ENCODE measurements at places on chromosomes 11 and 22.

GRCh38 chr11:31645747-31646146 lies 136.2 kb downstream of the ELP4 start:
- peak; percentile 93 for DNase-seq

GRCh38 chr22:23591846-23592245 lies 11.8 kb upstream of the IGLL1 start:
- DNase-seq: no peak

DNA sequence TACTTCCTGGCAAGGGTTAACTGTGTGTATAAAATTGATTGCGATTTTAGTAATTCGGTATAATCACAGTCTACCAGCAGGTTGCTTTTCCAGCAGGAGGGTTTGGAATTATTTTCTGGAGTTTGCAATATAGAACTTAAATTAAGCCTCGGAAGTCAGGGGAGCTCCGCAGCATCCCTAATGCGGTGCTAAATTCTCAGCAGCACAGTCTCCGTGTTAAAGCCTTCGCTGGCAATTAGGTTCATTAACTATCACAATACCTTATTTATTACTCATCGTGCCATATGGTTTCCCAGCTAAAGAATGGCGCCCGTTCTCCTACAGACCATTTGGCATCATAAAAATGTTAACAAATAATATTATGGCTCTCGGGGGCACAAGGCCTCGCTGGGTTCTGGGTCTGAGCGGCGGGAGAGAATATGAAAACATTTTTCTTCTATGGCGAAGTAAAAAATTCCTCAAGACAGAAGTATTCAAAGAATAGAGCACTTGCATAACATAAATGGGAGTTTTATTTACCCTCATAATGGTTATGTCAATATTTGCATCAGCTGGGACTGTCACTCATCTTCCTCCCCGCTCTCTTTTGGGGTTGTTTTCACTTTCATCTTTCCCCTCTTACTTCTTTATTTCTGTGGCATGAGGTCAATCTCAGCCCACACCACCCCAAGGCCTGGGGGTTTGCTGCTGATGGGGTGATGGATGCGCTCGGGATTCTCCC lies 28.1 kb upstream of the ZBTB16 start:
- DNase-seq: no peak

DNA sequence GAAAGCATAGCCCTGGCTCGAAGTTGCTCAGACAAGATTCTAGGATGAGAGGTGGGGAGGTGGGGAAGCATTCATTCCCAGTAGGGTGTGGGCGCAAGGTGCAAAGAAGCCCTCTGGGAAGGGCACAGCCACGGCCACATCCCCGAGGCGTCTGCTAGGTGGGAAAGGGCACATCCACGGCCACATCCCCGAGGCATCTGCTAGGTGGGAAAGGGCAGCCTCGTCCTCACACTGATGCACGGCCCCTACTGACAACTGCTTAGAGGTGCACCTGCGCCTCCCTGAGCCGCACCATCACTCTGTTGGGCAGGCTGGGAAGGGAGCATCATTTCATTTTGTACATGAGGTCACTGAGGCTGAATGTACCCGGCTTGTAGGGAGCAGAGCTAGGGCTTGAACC lies 94.6 kb upstream of the PITPNB start:
- DNase-seq: no peak

DNA sequence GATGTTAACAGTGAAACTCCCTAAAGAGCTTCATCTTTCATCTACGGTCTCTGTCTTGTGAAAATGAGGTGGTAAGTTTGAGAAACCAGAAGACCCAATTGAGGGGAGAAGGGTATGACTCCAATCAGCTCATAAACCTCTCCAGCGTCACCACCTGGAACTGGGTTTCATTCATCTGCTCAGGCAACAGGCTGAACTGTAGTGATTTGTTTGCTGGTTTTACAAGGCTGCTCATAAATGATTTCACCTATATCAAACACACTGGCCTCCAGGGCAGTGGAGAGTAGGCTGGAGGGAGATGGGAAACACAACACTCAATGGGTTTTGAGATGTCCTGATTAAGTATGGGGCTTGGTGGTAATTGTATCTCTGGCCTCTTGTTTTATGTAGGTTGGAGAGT lies 79.0 kb downstream of the EFCAB6 start:
- no peak for DNase-seq

DNA sequence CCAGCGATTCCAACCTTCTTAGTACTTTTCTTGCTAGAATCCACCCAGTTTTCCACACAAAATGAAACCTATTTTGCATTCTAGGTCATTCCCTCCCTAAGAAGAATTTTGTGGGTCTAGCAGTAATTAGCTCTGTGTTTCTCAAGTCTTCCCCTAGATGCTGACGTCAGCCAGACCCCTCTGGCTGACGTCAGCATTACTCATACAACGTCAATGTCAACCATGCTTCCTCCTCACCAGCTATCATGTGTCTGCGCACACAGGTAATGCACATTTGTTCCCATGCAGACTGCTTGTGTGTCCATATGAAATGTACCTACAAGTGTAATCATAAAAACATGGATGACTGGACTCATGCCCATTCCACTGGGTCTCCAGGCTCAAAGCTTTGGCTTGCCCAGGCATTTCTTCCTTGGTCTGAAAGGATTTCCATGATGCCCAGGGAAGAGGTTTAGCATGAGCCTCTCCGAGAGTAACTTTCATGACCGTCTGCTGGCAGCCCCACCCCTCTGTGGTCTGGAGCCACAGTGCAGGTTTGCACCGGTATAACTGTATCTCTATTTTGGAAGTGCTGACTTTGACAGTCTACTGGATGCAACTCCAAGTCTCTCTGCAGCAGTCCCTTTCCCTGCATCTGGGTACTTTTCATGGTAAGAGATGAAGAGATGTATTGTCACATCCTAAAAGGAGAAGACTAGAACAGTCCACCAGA lies 58.6 kb downstream of the DSCAML1 start:
- no peak for DNase-seq

- DNase-seq: peak; percentile 1
These were observed 59.1 kb upstream of the SLC22A12 start for GRCh38 chr11:64531906-64532312.

DNA sequence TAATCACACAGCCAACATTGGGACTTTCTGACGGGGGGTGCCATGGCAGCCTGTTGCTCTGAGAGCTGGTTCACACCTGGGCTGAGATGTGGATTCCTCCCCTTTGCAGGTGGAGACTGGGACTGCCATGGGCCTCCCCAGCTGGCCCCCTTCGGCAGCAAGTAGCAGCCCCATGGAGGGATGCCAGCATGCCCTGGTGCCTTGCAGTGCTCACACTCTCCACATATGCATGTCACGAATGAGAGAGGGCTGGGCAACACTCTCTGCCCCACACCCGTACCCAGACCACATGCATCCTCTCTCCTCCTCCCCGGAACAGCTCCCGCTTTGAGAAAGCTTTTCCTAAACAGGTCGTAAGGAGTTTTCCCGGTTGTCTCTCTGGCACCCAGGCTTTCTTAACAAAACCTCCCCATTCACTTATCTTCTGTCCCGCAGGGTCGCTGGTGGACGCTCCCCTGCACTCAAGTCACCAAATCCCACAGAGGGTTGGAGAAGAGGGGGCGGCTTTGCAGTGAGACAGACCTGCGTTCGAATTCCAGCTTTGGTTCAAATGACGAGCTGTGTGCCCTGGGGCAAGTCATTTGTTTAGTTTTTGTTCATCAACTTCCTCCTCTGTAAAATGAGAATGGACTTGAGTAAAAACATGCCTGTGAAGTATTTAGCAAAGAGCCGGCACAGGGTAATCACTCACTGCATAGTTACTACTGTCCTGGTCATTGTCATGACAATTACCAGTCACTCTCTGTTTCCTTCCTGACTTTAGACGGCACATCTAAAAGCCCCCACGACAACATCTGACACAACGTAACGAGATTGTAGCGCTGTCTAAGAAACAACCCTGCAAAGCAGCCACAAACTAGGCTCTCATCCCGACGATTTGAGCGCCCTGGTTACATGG lies 231.3 kb upstream of the B3GAT1 start:
- DNase-seq: no peak

- DNase-seq: peak; percentile 65
These were observed 32.7 kb upstream of the CCDC34 start for GRCh38 chr11:27395556-27396258.

- DNase-seq: no peak
These were observed 6.5 kb downstream of the ALX4 start for GRCh38 chr11:44303401-44303938.

DNA sequence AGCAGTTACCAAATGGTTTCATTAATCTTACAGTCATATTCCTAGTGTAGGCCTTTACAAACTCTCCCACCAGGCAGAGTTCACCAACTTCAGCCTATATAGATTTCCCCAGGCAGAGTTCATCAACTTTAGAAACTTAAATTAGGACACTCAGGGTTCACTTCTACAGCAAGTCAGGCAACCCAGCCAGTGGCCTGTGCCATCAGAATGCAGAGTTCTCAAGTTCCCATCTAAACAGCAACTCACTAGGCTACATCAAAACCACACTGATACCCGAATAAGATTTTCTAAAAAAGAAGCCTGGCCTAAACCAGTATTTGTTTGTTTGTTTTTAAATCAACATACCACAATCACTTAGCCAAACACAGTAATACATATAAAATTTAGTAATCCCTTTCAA lies 33.7 kb downstream of the PICALM start:
- DNase-seq: no peak

GRCh38 chr11:32002311-32002710 lies 88.6 kb upstream of the RCN1 start:
- DNase-seq: no peak

GRCh38 chr11:117877120-117877784 lies 794 bp upstream of the FXYD6 start:
- no peak for DNase-seq

- DNase-seq: peak; percentile 89
These were observed at the start of gene NAA40 for GRCh38 chr11:63938479-63939396. Gene NAA40, plus strand, starts transcription at chr11:63939002. Its CDS starts 95 bp downstream, at chr11:63939097.

DNA sequence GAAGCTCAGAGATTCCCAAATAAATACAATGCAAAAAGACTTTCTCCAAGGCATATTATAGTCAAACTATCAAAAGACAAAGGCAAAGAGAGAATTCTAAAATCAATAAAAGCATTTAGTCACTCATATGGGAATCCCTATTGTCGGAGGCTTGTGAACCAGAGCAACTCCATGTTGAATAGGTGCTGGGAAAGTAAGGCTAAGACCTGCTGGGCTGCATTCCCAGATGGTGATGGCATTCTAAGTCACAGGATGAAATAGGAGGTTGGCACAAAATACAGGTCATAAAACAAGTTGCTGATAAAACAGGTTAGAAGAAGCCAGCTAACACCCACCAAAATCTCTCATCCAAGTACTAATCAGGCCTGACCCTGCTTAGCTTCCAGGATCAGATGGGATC lies 84.5 kb downstream of the JRKL start:
- DNase-seq: no peak

GRCh38 chr11:114178656-114179055 lies 117.5 kb upstream of the NNMT start:
- DNase-seq: no peak

- no peak for DNase-seq
These were observed 149.1 kb downstream of the UVRAG start for GRCh38 chr11:75964071-75964470.

- peak; percentile 53 for DNase-seq
These were observed 3.2 kb downstream of the ARHGEF12 start for GRCh38 chr11:120339394-120339890.
